ENCODE measurements at places on chromosomes 1 and 21.

DNA sequence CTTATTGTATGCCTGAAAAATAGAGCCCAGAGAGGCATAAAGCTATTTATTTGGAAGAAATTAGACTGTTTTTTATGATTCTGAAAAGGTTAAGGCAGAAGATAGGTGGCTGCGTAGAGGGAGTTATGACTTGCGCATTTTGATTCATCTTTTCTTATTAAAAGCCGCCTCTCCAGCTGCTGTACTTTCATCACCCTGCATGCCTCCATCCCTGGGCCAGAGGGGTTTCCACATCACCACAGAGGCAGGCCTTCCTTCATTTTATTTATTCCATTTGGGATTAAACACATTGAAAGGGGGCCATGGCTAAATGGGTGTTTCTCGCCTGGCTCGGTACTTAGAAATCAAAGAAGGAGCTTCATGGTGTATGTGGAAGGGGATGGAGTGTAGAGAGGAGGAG lies 14.6 kb upstream of the RGS8 start:
- no peak for DNase-seq

GRCh38 chr1:216410026-216410425 lies 13.2 kb downstream of the USH2A start:
- DNase-seq, result no peak

- DNase-seq, result no peak
These were observed 116.2 kb downstream of the KCNJ6 start for GRCh38 chr21:37800057-37800455.

DNA sequence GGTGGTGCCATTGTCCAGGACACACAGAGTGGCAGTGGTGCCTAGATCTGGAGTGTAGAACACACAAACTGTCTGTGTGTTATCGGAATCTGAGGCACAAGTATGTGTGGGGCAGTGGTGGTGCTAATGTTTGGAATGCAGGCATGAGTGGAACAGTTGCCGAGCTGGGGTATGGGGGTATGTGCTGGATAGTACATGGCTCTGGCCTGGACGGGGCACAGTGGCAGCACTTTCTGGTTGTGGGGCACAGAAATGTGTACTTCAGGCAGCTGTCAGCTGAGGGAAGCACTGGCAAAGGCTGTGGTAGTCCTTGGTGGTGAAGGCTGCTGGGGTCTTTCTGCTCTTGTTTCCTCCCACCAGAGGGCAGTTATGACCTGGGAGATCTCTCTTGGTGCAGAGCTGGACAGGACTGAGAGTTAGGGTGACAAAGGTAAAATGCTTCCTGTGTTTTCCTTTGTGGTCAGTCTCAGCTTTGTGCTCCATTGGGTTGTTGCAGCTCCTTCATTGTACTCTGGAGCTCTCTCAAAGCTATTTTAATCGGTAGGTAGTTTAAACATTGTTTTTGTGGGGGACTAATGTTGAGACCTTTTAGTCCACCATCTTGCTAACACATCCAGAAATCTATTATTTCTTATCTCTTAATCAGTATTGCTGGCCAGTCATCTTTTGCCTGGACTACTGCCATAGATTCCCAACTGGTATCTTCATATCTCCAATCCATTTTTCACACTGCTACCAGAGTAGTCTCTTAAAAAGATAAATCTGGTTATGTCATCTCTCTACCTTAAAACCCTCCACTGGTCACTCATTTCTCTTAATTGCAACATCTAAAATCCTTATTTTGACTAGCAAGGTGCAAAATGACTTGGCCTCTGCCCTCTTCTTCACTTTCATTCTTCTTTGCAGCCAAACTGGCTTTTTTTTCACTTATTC lies 83.9 kb upstream of the NBPF4 start:
- peak; percentile 82 for DNase-seq

DNA sequence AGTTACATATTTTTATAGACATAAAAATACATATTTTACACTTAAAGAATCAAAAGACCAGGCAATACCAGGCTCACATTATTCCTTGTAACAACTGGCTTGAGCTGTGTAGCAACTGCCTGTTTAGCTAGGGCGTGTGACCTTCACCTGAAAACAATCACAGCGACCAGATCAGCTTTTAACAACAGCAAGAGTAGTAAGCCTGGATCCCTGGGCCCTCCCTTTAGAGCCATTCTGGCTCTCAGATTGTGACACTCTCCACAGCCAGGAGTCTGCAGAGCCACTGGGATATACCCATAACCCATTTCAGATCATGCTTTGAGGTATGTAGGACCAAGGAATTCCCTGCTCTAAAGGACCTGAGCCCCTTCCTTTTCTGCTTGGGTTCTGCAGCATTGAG lies 29.4 kb upstream of the GNG4 start:
- DNase-seq, result no peak

DNA sequence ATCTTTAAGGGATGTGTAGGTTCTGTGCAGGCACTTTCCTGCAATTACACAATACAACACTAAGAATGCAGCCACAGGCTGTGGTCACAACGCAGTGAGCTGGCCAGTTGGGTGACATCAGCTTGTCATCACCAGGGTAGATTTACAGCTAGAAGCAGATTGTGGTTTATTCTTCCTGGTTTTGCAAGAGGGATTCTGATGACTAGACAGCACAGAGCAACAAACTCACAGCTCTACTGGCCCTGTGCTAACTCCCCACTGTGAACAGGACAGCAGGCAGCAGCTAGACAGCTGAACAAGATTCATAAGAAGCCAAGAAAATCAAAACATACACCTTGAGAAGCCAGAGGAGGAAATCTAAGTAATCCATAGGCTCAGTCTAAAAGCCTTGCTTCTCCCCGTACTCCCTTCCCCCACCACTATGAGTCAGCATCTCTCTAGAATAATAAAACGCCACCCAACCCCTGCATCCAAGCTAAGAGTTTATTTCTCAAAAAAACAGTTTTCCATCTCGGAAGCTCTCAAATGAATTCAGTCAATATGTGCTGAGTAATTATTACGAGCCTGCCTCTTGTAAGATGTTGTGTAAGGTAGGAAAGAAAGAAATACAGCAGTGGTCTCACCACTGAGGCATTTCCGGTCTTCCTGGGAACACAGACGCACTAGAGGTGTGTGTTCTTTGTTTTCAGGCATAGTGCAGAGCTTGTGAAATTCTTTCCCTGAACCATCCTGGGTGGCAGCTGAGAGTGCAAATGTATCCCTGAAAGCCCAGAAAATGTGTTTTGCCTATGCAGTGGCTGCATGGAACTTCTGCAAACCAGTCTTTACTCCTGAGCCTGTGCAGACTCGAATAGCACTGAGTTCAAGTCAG lies 162.8 kb downstream of the NTPCR start:
- peak; percentile 99 for DNase-seq

GRCh38 chr1:78236716-78237115 lies 190.9 kb downstream of the GIPC2 start:
- DNase-seq, result peak; percentile 7

GRCh38 chr1:40050863-40051262 lies 10.3 kb downstream of the CAP1 start:
- DNase-seq, result no peak

GRCh38 chr1:177343445-177343844 lies 172.7 kb downstream of the BRINP2 start:
- DNase-seq, result no peak

DNA sequence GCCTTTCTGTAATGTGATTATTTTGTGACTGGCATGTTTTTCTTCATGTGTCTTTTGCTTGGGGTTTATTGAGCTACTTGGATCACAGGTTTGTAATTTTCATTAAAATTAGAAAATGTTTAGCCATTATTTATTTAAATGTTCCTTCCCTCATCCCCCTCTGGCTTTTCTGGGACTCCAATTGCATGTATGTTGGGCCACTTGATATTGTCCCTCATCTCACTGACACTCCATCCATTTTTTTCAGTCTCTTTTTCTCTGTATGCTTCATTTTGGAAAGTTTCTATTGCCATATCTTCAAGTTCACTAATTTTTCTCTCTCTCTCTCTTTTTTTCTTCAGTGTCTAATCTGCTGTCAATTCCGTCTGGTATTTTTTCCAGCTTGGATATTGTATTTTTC lies 390.1 kb downstream of the PRDM2 start:
- no peak for DNase-seq

- no peak for DNase-seq
These were observed 17.3 kb downstream of the ZFYVE9 start for GRCh38 chr1:52159033-52159789.

DNA sequence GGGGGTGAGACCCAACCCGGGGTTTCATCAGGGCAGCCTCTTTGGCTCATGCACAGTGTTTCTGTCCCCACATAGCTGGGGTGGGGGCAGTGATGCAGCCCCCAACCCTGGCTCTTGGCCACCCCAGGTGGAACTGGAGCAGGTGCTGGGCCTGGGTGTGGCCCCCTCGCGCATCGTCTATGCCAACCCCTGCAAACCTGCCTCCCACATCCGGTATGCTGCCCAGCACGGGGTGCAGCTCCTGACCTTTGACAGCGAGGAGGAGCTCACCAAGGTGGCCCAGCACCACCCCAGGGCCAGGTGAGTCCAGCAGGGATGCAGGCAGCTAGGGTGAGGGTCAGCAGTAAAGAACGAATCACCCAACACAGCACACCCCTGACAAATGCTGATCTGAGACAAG lies 72.3 kb upstream of the TINAGL1 start:
- DNase-seq, result no peak

GRCh38 chr1:36328713-36329112 lies 5.3 kb upstream of the EVA1B start:
- DNase-seq, result no peak

DNA sequence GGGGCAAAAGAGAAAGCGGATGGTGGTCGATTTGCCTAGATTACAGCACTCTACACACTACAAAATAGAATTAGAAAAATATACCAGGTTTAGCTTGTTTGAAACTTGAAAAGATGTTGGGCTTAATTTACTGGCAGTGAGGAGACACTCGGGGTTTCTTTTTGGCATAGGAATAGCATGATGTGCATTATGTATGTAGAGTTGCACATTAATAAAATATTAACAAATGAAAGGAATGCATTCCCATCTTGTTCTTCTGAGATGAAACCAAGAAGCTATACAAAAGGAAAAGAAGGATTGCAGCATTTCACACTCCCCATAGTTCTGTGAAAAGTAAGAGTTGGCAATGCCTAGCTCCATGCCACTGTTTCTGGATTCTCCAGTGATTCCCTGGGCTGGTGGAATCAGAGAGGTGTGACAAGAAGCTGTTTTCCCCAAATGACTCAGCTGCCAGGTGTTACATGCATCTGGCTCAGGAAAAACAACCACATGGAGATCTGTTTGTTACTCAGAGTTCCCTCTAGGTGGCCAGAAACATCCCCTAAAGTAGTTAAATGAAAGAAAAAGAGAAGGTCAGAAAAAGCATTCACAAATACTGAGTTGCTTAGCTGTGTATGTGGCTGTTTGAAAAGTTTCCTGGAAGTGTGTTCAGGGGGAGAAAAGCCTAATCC lies 115.6 kb downstream of the UCK2 start:
- DNase-seq, result peak; percentile 83

DNA sequence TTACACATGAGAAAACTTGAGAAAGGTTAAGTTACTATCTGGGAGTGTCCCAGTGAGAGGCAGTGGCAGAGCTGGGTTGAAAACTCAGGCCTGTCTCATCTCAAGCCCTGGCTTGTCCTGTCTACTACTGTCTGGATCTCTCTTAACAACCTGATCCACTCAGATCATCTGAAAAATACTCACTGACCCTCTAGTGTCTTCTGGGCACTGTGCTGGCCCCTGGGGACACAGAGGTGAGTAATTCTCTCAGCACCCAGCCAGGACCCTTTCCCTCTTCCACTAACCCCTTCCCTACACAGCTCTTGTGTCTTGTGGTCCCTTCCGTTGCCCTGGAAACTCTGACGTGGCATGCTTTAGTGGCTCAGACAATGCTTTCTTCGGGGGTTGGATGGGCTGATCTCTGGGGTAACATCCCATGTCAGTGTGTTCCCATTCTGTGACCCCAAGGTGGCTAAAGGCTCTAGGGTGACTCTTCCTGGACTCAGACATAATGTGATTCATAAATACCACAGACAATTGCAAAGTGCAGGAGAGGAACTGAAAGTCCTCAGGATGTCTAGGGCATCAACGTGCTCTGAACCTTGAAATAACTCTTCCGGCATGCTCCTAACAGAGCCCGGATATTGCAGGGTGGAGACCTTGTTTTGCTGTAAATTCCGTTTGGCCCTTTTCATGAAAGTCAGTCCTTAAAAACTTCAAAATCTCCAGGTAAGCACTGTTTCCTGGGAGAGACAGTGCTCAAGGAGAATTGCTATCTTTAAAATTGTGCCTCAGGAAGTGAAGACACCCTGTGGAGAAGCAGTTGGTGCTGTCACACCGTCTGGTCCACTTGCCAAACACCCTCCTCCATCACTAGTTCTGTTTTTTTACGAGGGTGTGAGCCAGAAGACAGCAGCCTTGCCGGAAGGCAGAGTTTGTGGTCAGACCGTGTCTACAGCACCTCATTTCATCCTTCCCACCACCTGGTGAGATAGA lies 4.0 kb downstream of the SHISAL2A start:
- peak; percentile 90 for DNase-seq

- DNase-seq, result no peak
These were observed 975.7 kb upstream of the ADGRL2 start for GRCh38 chr1:80825067-80825466.

DNA sequence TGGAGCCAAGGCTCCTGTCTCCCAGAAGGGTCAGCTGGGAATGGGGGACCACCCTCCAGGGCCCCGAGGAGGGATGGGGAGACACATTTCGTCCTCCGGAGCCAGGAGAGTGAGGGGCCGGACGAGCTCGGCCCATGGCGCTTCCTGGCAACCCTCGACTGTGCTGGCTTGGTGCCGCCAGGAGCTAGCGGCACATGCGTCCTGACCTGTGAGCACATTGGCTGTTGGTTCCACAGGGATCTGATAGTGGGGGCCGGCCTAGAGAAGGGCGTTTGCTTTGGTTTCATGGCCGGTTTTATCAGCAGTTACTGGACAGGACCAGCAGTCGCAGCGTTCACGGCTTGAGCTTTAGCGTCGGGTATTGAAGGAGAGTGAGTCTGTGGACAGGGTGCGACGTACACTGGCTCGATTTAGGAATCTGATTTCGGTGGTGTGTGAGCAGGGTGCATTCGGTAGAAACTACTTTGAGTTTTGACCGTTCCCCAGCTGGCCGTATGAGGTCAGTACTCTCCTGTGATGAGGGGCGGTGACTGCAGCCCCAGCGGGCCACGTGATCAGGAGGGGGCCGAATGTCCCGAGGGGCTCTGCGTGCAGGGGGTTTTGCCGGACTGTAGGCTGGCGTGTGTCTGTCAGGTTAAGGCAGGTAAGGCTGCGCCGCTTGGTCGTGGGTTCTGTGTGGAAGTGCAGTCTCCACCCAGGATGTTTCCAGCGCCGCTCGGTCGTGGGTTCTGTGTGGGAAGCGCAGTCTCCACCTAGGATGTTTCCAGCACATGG lies 18.7 kb downstream of the FAAP20 start:
- no peak for DNase-seq

- DNase-seq, result no peak
These were observed 134.1 kb downstream of the ZC3H11B start for GRCh38 chr1:219478811-219479210.

- DNase-seq, result no peak
These were observed 3.9 kb upstream of the ARL8A start for GRCh38 chr1:202148391-202148790.

Data from mesendoderm (in vitro differentiated cells).